AG09309 (cell line): ENCODE measurements at places on chromosomes 6 and 20.

- no peak for DNase-seq
Measured at GRCh38 chr20:1500496-1500895, 9.3 kb upstream of the SIRPB2 start.

- no peak for DNase-seq
Measured at GRCh38 chr6:19988555-19988954, 151.4 kb downstream of the ID4 start.

- no peak for DNase-seq
Measured at GRCh38 chr6:14638906-14639761, 521.6 kb downstream of the CD83 start.

- no peak for DNase-seq
Measured at GRCh38 chr6:45666846-45667245, 289.1 kb upstream of the SUPT3H start.

GRCh38 chr6:54403096-54403495 lies 94.9 kb downstream of the TINAG start:
- DNase-seq = no peak

DNA sequence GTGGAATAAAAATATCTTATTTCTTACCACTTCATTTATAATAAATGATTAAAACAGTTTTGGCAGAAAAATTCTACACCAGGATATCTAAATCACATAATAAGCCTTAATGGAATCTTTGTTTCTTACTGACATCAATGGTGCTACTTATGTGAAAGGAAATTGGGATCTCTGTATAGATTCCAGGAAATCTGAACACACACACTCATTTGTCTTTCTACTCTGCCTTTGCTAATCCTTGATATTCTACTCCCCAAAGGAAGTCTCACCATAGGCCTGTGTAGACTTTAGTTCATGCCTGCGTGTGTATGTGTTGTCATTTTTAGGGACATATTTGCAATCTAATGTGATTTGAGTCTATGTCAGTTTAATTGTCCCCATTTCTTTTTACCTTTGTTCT lies 7.9 kb downstream of the ADGRB3 start:
- DNase-seq = no peak

- no peak for DNase-seq
Measured at GRCh38 chr6:1384549-1385128, 4.7 kb upstream of the FOXF2 start.

DNA sequence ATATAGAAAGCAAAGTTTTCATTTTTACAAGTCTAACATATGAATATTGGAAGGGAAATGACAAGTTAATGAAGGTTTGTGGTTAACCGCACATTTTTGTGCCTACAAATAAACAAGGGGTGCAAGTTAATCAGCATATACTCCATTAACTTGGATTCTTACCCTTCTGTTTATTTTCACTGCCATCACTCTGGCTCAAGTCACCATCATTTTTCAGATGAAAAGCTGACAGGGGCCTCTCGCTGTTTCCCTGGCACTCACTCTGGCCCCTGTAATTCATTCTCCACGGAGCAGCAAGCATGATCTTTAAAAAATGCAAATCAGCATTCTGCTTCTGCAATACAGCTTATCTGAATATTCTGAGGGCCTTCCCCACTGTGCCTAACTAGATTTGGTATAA lies 29.8 kb downstream of the APCDD1L start:
- no peak for DNase-seq

GRCh38 chr6:144683216-144684070 lies 398.3 kb downstream of the UTRN start:
- no peak for DNase-seq

DNA sequence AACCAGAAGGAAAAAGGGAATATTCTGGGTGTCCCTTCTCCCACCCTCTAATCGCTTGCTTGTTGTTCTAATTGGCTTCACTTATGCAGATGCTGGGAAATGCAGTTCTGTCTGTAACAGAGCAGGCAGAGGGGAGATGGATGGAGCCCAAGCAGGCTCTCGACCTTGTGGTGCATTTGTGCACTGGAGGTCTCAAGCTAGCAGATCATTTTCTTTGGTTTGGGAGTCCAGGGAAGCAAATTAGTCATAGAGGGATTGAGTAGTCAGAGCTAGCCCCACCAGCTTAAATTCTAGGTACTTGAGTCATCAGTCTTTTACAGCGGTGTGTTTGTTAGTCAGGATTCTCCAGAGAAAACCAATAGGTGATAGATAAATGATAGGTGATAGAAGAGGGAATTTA lies 234.7 kb upstream of the ECI2 start:
- DNase-seq = peak; percentile 83

GRCh38 chr6:98579079-98579478 lies 255.3 kb upstream of the POU3F2 start:
- DNase-seq = no peak
